ENCODE measurements at places on chromosomes 7 and 10.

DNA sequence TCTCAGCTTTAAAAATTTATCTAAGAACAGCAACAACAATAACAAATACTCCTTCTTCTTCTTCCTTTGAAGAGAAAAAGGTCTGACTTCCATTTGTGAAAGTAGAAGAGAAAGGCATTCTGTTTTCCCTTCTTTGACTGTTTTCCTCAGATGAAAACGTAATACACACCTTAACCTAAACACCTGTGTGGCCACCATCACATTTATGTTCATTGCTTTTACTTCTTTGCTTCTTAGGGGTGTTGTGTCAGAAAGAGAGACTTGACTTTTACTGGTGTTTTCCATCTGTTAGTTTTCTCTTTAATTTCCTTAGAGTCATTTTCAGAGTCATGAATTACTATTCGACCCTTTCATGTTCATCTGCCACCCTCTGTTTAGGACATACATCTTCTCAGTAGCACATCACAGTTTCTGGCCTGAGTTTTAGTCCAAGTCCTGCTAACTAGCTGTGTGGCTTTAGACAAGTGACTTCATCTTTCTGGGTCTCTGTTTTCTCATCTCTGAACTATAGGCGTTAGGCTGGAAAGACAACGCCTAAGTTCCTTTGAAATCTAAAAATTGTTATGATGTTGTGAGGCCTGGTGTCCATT is 283.8 kb downstream of the GATA3 start:
- DNase-seq = no peak

DNA sequence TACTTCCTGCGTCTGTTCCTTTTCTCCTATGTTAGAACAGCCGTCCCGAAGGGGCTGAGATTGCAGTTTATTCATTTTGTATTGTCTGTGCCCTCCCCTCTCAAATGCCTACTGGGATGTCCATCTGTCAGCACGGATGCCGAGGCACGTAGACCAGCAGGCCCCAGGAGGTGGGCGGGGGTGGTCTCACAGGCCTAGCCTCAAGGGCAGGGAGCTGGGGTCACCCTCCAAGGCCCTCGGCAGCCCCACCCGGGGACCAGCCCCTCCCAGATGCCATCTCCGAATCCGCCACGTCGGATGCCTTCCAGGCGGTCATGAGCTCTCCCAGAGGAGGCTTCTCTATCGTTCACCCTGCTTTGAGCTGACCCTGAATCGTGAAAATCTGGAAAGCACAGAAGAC is 59.7 kb downstream of the ELFN1 start:
- DNase-seq = no peak

GRCh38 chr7:148867596-148868377 is 16.3 kb downstream of the EZH2 start:
- no peak for DNase-seq

DNA sequence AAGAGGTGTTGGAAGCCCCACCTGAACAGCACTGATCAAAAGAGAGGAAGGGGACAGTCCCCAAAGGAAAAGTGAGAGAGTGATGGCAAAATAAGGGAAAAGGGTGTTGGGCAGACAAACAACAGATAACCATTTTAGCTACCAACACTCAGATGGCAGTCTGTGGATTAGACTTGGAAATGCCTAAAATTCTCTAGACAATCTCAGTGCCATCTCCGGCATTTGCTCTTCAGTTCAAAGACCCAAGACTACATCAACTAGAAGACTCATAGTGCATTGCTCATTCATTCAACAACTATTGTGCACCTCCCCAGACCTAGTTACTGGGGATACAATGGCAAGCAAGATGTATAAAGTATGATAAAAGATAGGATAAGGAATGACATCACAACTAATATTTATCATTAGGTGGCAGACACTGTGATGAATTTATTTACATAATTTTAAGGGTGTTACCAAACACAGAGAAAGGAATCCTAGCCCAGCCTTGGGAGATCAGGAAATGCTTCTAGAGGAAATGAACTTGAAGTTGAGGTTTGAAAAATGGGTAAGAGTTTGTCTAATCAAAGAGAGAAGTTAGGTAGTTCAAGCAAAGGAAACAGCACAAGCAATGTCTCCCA is 109.3 kb upstream of the ARID5B start:
- no peak for DNase-seq

GRCh38 chr10:52111101-52111891 is 202.8 kb upstream of the DKK1 start:
- no peak for DNase-seq

DNA sequence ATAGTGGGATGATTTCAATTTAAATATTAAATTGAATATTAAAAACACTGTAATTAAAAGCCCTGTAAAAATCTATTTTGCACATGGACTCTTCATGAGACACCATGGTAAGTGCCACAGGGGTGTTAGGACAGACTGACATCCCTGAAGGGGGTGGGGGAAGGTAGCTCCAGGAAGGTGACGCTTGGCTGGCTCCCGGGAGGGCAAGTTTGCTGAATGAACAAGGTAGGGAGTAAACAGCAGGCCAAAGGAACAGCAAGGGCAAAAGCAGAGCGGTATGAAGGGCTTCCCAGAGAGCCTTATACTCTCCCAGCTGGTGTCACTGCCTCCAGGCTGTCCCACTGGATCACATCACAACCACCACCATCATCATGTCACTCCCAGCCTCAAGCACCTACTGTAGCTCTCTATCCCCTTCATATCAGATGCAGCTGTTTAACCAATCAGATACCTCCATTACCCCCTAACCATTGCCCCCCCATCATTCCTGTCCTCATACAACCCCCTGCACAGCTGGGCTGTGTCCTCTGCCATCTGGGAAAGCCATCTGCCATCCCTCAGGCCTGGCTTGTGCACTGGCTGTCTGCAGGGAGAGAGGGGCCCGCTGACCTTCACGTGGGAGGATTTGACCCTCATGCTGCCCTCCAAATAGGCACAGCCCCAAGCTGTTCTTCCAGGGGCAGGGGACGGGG is 19.5 kb downstream of the HSPA12A start:
- DNase-seq = no peak

DNA sequence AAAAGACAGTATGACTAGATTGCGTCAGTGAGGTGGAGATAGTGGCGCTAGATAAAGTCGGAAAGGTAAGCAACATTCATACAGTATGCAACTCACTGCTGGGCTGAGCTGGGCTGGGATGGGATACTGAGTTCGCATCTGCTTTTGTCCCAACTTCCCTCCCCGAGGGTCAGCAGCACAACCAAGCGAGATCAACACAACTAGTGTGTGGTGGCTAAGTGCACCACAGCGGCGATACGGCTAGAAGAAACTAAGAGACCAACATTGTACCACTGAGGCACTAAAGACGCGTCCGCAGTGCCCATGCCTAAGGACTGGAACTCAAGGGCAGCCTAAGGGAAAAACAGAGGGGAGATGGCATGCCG is 467 bp downstream of the EXOSC1 start:
- no peak for DNase-seq

DNA sequence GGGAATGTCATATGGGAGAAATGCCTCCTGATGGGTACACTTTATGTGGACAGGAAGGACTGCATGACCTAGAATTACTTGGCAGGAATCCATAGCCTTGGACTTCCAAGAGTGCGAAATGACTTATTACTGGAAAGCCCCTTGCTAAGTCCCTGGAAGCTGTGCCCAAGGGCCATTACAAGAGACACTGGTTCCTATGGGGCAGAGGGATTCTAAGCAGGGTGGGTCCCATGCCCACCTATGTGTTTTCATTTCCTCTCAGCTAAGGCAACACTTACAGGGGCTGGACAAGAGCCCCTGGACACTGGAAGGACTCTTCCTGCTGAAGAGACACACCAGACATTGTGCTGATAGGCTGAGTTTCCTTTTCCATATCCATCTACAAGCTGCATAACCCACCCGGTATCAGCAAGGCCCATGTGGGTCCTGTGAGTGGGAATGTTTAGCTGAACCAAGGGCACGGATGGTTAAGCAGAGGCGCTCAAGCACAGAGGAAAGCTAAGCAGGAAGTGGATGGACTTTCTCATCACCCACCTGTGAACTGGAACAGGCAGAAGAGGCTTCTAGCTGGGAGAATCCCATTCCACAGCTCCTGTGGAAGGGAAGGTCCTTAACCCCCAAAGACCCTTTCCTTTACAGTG is 56.2 kb downstream of the XPNPEP1 start:
- DNase-seq = no peak

- DNase-seq = peak; percentile 87
Measured at GRCh38 chr7:150322833-150323681, at the start of the genes ACTR3C and LRRC61. ACTR3C (minus strand) TSS chr7:150323545; CDS start chr7:150295296, 28,249 bp downstream. LRRC61 (plus strand) TSS chr7:150323355; CDS start chr7:150336862, 13,507 bp downstream.

GRCh38 chr10:80144067-80144695 is 11.7 kb downstream of the PLAC9 start:
- peak; percentile 53 for DNase-seq

- no peak for DNase-seq
Measured at GRCh38 chr10:70615784-70616522, 13.4 kb upstream of the PRF1 start.

DNA sequence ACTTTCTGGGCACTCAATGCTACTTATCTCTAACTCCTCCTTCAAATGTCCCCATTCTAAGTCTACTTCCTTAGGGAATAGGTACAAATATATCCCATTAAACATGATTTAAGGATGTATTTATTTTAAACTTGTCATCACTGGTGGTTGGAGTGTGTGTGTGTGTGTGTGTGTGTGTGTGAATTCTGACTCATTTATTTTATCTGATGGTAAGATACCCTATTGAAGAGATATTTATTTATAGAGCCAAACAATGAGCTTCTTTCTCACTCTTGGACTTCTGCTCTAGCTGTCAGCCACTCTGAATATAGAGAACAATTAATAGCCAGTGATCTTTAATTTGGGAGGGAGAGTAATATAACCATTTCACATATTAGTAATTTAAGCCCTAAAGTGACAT is 17.8 kb upstream of the MAGI2 start:
- DNase-seq = no peak

DNA sequence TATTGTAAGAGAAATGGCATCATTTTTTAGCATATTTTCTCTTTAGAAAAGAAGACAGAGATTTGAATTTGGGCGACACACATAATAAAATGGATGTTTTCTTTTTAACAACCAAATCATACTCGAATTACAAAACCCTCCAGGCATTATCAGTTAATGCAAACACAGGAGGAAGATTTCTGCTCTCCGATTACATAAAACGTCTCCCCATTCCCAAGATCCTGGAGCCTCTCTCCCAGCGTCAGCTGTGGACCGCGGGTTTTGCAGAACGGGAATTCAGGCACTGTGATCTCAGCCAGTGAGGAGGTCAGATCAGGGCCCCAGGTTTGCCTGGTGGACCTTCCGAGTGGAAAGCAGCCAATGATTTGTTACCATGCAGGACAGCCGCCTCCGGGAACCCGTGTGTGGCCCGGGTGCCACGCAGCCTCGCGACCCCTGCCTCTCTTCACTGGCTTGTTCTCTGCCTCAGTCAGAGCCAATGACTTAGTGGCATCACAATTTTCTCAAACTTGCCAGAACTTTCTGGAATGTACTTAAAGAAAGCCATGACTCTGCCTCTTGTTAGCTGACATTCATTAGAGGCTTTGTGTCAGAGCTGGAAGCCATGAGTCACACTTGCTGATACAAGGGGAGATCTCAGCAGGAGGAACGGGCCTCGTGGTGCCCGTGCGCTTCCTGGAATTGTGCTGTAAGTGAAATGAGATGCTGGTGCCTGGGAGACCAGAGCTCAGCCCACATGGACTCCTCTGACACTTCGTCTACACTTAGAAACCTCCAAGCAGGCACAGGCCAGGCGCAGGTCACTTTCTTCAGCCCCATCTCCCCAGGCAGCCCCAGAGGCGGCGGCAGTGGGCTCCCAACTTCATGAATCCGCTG is 246.1 kb downstream of the KLF6 start:
- no peak for DNase-seq

DNA sequence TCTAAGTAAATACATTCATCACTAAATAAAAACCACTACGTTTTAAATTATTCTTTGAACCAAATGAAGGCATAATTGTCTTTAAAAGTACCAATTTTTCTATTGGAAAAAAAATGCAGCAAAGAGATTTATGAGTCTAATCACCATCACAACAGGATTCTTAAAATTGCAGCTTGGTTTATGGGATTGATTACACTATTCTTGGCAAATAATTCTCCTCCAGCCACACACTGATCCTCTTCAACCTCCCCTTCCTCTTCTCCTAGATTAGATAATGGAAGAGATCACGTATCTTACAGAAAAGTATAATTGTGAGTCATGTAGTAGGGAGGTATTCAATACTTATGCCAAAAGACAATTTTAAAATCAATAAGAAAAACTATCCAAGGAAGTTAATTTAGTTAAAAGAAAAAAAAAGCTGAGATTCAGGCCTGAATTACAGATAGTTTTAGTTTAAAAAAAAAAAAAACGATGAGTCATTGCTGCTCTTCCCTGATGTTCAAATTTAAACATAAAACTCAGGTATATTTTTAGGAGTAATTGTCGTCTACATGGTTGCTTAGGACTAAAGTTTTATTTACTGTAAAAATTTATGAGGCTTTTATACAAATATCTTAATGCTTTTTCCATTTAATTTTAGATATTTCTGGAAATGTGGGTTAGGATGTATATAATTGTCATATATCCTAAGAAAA is 133.7 kb upstream of the CDK1 start:
- DNase-seq = no peak

GRCh38 chr7:7552199-7552598 is 14.5 kb upstream of the MIOS start:
- no peak for DNase-seq

- peak; percentile 52 for DNase-seq
Measured at GRCh38 chr7:121547544-121548092, 151.5 kb upstream of the FAM3C start.

DNA sequence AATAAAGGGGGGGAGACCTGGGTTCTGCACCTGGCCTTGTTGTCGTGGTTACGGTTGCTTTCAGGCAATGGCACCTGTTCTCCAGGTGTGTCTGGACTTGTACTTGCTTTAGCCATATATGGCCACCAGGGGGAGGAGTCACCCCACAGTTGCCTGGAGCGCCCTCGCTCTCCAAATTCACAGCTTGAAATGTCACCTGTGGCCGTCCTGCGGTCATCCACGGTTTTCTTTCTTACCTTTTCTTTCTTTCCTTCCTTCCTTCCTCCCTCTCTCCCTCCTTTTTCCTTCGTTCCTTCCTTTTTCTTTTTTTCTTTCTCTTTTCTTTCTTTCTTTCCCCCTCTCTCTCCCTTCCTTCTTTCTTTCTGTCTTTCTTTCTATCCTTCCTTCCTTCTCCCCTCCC is 157.2 kb upstream of the ZNF92 start:
- DNase-seq = peak; percentile 39

DNA sequence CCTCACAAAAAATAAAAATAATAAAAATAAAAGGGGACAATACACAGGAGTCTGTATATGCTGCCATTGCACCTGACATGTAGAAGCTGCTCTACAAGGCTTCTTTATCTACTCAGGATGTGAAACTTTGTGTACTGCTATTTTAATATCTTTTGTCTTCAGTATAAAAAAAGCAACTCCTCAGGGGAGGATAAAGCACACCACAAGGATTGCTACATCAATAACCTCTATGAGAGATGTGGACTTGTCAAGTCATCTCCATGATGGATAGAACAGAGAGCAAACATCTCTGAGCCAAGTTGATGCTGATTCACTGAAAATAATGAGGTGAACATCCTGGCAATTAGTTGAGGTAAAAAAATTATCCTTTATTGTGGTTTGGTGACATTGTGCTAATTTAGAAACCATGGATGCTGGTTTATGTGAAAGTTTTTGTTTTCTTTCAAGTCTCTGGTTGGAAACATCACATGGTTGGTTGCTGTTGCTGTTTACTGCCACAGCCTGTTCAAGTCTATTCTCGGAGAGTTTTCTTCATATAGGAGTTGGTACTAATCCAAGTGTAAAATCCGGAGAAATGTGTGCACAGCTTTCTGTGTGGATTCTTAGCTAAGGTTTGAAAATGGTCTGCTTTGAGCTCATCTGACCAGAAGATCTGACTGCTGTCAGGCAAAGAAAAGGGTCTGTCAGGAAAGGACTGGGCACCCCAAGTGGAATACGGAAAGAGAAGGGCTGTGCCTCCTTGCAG is 1.5 kb upstream of the HECW1 start:
- no peak for DNase-seq

All from GM20000 (cell line).